ENCODE measurements at places on chromosomes 1 and 21.

DNA sequence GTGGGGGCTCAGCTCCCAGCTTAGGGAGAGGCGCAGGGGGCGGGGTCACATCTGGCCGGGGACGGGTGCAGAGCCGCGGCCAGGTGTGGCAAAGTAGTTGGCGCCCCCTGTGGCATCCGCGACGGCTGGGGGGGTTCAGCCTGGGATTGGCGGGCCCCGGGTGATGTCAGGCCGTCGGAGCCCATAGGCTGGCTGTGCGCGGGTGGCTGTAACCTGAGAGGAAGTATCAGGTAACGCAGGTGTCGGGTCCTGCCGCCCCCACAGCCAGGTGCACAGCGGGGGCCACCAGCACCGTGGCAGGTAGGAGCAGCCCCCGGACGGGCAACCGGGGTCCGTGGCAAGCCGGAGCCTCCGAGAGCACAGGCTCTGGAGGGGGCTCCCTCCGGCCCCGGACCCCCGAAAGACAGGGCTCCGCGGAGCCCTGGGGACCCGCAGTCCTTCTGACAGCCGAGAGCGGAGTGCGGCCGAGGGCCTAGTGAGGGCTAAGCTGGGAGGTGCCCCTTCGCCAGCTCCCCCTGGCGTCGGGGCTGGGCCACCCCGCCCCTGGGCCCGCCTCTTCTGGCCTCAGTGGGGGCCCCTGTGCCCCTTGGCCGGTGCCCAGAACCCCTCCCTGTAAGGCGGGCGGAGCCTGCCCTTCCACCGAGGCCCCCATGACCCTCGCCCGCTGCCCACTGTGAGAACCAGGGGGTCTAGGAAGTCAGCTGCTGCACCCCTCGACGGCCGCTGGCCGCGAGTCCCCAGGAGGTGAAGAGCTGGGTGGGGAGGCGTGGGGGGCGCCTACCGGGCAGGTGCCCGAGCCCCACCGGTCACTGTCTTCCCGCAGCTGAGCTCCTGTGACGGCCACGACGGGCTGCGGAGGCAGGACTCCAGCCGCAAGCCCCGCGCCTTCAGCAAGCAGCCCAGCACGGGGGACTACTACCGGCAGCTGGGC is 17.9 kb downstream of the TNFRSF25 start:
- DNase-seq: no peak

GRCh38 chr1:112695276-112695675 is 11.7 kb downstream of the RHOC start:
- DNase-seq: no peak

GRCh38 chr1:172897738-172898137 is 153.0 kb downstream of the TNFSF18 start:
- peak; percentile 51 for DNase-seq

- no peak for DNase-seq
Observed at GRCh38 chr1:37105911-37106310, 71.6 kb upstream of the GRIK3 start.

DNA sequence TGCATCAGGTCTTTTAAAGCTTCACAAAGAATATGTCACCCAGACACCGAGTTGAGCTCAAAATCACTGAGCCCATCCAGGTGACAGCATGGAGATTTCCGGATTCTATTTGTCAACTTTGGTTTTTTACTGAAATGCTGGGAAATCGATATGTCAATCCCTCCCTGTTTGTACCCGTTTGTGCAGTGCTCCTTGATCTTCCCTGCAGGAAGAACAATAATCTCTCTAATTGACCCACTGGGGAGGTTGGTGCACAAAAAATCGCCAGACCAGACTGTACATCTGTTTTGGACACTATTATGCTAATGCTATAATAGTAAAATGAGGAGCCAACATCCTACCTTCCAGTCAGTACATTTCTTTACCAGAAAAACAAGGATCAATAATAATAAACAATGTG is 1.8 kb downstream of the BARHL2 start:
- DNase-seq: no peak

- no peak for DNase-seq
Observed at GRCh38 chr1:230864441-230864840, 3.9 kb downstream of the C1orf198 start.

DNA sequence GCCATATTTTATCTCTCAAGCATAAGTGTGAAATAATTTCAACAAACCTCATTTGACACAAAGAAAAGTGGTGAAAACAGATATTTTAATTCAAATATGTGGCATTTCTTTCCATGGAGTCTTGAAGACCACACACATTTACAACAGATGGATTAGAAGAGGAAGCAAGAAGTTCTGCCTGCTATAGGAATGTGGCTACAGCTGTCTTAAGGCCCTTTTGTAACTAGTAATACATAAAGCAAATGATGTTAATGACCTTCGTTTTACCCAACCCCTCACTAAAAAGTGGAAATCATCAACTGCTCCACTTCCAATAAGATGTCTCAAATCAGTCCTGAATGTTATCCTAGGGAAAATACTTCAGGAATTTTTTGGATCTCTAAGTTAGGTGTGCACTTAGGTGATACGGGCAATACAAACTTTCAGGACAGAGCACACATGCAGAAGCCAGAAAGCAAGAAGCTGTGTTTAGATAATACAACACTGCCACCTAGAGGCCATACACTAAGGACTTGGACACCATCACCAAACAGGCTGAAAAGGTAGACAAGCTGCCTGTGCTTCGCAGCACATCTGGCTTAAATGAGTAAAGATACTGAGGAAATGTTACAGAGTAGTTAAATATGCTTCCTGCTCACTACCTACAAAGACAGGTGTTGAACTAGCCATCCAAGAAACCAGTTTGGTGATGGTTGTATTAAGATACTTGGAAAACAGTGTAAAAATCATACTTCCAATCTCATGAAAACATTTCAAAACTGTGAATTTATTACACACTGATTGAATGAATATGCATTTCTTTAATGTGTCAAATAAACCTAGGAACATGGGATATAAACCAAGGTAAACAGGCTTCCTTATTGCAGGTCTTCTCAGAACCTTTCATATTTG is 24.4 kb downstream of the RRAGC start:
- peak; percentile 78 for DNase-seq

DNA sequence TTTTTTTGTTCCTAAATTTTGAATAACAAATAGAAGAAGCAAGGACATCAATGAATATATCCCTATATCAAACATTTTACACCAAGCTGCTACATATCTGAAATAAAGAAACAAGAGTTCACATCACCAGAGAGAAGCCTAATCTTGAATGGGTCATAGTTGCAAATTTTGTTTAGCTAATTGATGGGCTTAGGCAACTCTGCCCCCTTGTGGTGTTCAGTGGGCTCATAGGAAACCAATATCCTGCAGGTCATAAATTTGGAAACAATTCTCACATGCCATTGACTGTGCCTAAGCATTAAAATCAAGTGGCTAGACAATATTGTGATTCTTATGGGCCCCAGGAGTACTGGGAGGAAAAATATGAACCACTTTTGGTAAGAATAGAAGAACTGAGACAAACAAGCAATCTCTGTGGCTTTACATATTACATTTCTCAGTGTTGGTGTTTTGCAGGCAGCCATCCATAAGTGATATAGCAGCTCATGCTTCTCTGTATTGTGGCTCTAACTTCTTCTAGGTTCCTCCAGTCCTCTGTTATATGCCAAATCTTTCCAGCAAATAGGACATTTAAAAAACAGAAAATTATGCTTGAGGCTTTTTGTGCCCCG is 1262.8 kb upstream of the PRMT6 start:
- peak; percentile 3 for DNase-seq

Measured in fibroblast of the conjunctiva (primary cell).